Activated gamma-delta T cell (primary cell): ENCODE measurements at places on chromosomes 6 and 20.
A peak's percentile ranks its signal among the peaks of the same experiment; 100 is the strongest.

DNA sequence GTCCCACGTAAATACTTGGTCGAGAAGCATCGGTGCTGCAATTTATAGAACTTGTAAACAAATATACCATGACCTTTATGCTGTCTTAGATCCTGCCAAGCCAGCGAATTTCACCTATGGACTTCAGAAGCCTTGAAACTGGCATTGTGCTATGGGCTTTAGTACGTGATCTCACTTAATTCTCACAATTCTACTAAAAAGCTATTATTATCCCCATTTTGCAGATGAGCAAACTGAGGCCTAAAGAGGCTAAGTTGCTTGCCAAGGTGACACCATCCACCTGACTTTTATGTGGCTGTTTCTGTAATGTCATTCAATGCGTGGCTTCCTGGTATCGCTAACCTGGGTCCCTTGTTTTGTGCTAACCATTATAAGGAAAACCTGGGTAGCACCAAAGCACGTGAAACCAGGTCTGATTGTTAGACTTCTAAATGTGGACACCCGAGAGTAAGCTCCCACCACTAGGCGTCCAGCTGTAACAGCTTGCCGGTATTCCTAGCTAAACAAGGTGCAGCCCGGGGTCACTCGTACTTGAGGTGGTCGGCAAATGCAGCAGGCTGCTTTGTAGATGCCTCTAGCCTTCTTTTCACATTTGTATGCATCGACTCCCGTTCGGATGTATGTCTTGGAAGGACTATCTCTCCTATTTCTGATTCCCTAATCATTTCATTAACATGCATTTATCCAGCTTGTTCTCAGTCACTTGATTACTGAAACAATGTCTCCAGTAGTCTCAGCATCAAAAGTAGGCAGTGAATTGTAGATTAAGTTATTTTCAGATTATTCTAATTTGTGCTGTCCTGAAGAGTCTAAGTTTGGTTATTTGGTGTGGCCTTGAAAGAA, 1.1 kb downstream of the SYNJ2 start:
- DNase-seq, result no peak

DNA sequence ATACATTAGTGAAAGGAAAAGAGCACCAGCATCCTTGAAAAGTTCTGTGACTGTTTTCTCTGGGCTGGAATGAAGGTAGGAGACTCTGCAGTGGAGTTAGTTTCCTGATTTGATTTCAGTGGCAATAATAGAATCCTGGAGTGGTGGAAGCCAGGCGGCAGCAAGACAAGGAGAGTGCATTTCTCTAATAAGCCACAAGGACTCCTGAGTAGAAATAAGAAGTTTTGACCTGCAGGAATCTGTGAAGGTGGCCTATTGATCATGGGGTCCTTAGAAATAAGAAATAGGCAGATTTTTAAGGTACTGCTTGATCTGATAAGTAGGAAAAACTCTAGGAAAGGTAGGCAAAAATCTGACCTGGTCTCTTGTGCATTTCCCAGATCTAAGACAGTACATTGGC, 68.4 kb upstream of the ELOVL5 start:
- DNase-seq, result no peak

GRCh38 chr20:44475372-44475693, 341 bp upstream of the TTPAL start:
- no peak for DNase-seq

- DNase-seq, result no peak
Observed at GRCh38 chr20:40949346-40949745, 79.3 kb upstream of the TOP1 start.

- DNase-seq, result no peak
Observed at GRCh38 chr6:124748778-124749177, 213.5 kb upstream of the RNF217 start.

DNA sequence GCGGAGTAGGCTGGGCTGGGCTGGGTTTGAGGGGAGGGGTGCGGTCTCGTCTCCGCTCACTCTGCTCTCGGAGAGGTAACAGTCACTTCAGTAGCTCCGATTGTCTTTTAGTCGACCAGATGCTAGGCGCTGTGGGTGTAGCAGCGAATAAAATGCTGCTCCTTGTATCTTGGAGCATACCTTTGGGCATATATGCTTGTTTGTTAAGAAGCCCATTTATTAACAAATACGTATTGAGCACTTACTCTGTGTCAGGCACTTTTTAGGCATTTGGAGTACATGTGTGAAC, 545 bp downstream of the ACTR5 start:
- no peak for DNase-seq

- DNase-seq, result no peak
Observed at GRCh38 chr6:27592481-27593199, 119.7 kb upstream of the ZNF184 start.

GRCh38 chr20:346640-347316, at the start of gene NRSN2:
Gene NRSN2 (plus strand): TSS chr20:347111. CDS start chr20:349644, 2,533 bp downstream.
- peak; percentile 23 for DNase-seq

- DNase-seq, result no peak
Observed at GRCh38 chr6:20604159-20604558, 69.9 kb downstream of the CDKAL1 start.

DNA sequence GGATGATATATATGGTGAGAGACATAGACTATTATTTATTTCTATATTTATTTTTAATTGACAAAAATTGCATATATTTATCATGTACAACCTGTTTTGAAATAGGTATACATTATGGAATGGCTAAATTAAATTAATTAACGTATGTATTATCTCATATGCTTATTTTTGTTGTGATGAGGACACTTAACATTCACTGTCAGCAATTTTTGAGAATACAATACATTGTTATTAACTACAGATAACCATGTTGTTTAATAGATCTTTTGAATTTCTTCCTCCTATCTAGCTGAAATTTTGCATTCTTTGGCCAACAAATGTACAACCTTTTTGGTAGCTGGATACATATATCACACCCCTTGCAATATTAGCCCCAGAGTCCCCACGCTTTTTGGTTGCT, 110.7 kb upstream of the CITED2 start:
- DNase-seq, result no peak

DNA sequence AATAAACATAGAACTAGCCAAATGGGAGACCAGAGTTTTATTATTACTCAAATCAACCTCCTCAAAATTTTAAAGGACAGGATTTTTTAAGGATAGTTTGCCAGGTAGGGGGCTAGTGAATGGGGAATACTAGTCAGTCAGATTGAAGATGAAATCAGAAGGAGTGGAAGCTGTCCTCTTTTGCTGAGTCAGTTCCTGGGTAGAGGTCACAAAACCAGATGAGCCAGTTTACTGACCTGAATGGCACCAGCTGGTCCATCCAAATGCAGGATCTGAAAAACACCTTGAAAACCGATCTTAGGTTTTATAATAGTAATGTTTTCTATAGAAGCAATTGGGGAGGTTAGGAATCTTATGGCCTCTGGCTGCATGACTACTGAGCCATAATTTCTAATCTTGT, 558.2 kb downstream of the PKHD1 start:
- DNase-seq, result no peak

GRCh38 chr20:24546232-24546892, 76.9 kb downstream of the SYNDIG1 start:
- DNase-seq, result no peak

DNA sequence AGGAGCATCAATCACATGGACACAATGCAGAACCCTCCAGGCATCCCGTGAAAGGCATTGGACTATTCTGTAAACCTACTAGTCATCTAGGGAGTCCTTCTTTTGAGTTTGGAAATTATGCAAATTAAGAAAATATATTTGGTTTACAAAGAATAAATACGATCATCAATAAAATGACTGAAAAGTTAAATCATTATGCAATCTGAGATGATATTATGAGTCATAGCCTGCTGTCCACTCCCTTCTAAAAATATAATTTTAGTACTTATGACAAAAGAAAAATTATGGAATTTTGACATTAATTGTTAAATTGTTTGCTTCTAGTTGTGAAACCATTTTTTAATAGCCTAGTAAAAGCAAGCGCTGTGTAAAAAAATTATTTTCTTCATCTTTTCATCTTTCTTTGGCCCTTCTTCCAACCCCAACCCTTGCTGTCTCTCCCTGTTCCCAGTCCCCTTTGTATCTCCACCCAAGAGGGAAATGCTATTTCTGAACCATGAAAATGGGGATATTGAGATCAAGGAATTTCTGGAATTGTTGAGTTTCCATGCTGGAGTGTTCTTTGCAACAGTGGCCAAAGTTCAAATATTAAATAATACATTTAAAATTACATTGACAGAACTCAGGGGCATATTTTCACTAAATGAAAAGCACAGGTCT, 599.8 kb downstream of the COL12A1 start:
- DNase-seq, result no peak

GRCh38 chr6:51269876-51270275, 451.2 kb downstream of the TFAP2B start:
- DNase-seq, result no peak

DNA sequence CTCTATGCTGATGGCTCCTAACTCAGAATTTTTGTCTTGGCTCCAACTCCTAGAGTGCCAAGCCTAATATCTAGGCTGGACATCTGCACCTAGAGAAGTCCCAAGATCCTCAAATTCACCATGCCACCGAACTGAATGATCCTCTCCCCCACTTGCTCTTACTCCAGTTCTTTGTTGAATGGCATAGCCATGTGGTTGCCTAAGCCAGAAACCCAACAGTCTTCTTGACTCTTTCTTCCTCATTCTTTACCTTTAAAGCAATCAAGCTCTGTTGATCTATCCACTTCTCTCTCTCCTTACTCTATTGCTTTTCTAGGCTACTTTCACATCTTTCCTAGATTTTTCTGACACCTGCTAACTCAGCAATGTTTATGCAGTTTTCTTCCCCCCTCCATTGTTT, 126.5 kb upstream of the FOXO3 start:
- DNase-seq, result no peak
